Pulmonary artery endothelial cell (primary cell): ENCODE measurements at places on chromosomes 3 and 15.

DNA sequence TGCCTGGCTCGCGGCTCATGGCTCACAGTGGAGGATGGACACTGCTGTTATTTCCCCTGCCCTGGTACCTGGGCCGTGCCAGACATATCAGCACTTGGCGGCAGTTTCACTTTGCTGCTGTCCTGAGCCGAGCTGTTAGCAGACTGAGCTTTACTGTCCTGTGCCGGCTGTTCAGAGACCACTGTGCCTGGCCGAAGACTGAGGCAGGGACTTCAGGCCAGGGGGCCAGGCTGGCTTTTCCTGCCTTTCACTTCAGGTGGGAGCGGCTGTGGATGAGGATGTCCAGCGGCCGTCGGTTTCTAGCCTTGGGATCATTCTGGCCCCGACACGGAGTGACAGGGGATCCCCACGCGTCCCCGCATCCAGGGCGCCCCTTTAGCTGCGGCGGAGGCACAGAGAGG is 1.1 kb downstream of the ATP10A start:
- no peak for DNase-seq

DNA sequence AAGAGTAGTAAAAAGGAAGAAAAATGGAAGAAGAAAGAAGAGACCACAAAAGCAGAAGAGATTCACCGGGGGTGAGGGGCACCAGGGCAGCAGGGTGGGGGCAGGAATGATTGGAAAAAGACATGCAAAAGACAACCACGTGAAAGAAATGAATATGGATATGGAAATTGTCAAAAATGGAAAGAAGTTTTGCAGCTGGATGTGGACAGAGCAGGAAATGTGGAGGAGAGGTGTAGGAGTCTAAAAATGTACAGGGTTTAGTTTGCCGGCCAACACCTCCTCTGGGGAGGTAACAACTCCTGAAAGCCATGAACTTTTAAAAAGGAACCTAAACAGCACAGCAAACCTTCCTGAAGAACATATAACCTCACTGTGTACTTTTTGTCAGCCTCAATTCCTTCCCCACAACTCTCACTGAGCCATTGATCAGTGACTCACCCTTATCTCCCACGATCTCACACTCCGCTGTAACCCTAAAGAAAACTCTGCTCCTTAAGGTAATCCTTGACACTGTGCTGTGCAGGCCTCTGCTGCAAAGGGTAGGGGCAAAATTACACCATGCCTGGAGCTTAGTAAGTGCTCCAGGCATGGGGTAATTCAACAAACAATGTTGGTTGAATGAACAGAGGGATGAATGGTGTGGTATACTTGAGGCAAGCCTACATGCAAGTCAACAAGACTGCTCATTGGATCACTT is 100.2 kb upstream of the BOC start:
- no peak for DNase-seq

DNA sequence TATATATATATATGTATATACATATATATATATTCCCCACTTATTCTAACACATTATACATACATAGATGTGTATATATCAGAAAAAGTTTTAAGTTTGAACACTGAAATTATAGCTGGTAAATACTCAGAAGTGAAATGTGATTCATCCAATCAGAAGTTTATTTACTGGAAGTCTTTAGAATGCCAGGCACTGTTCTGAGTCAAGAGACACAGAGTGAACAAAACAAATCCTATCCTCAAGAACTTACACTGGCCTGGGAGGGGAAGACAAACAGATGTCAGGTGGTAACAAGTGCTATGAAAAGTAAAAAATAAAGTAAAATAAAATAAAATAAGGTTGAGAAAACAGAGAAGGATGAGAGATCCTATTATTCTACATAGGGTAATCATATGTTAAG is 13.4 kb downstream of the DHX36 start:
- DNase-seq: no peak

- no peak for DNase-seq
Measured at GRCh38 chr3:103644450-103644849, 1209.6 kb downstream of the ZPLD1 start.

DNA sequence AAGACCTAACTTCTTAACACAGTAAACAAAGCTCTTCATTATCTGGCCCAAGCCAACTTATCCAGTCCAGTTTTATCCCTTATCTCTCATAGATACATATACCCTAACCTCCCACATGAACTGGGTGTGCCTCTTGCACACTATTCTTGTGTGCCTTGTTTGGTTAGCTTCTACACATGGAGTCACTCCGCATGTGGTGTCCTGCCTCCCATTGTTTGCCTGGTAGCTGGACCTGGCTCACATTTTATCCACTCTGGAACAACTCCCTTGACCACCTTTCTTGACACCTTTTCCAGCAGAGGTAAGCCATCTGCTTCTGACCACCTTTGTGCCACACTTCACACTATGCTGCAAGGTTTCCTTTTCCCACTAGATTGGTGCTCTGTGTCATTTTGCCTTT is 15.2 kb downstream of the TIPARP start:
- no peak for DNase-seq

DNA sequence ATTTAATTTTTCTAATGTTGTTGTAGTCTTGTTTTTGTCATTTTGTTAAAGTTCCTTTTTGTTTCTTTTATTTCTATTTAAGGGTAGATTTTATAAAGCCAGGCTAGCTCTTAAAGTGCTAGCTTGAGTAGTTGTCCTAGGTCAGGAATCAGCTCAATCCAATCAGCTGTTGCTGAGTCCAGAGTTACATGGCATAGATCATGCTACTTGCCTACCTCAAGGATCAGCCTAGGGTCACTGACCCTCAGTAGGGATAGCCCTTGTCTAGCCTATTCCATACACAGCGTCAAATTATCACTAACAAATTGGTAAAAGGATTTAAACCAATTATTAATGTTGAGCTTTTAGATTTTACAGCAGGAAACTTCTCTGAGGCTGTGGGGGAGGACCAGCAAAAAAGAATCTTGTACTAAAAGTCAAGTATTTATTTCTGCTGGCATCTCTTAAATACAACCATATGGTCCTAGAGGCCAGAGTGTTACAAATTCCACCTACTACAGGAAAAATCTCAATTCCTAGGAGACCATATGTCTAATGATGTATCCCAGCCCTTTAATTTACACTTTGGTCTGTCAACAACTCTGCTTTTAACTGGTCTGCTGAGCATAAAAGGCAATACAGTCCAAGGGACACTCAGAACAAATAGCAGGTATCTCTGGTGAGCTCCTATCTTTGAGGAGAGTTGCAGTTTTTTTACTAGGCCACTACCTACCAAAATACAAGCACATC is 138.3 kb upstream of the PTPRG start:
- no peak for DNase-seq

DNA sequence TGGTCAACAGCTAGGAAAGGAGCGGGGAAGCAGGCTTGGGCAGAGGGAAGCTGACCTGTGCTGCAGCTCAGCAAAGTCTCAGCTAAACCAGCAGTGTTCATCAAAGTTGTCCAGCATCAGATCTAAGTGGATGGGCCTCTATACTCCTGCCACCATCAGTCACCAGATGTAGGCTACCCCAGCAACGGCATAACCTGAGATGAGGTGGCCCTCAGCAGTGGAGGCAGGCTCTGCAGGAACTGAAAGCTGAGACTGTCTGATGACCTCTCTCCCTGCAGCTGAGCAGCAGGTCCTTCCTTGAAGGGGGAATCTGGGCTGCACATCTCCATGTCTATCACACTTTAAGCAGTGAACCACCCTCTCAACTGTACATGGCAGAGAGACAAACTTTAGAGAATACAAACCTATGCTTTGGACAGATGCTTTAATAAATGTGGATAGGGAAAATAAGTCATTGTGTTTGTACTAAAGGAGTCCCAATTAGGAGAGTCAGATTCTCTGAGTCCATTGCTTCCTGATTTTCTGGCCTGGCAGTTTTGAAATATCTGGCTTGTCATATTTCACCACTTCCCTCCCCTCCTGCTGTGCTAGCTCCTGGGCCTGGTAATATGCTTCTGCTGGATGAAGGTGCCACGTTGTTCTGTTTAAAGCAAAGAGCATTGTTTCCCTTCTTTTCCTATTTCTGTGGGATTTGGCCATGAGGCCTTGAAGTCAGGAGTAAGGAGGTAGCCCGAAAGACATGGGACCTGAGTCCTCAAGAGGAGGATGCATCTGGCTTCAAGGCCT is 11.1 kb upstream of the PSTPIP1 start:
- DNase-seq: no peak

DNA sequence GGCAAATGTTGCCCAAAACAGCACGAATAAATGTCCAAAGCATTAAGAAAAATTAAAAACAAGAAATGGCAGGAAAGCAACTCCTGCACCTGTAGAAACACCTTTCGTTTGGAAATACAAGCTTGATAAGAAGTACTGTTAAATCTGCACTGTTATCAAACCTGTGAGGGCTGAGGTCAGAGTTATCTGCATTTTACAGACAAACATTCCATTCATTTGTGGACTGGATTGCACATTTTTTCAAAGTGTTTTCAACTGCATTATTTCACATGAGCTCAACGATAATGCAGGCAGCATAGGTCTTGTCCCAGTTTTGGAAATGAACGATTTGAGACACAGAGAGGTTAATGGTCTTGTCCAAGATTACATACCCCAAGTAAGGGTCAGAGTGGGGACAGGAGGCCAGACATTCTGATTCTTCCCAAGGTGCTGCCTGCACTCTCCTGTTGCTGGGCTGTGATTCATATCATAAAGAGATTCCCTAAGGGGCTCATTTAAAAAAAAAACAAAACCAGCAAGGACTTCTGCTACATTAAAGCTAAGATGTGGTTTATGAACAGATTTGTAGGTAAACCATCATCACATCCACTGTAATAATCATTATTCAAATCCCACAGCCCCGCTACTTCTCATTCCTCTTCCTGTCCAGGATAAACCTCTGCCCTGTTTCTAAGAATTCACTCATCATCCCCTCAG is 13.0 kb downstream of the GUCA1C start:
- no peak for DNase-seq

GRCh38 chr3:139418144-139418543 is 28.7 kb upstream of the COPB2 start:
- DNase-seq: no peak
